ENCODE measurements at places on chromosomes 7 and 10.

DNA sequence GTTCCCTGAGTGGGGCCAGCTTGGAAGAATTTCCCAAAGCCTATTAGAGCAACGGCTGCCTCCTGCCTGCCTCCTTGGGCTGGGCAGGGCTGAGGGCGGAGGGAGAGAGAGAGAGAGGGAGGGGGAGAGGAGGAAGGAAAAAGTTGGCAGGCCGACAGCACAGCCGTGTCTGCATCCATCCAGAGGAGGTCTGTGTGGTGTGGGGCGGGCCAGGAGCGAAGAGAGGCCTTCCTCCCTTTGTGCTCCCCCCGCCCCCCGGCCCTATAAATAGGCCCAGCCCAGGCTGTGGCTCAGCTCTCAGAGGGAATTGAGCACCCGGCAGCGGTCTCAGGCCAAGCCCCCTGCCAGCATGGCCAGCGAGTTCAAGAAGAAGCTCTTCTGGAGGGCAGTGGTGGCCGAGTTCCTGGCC lies at the start of gene AQP1:
TSS of gene AQP1 (plus strand) at position 293 of the 409 bp plus-strand sequence. CDS start at position 350, 57 bp downstream.
- DNase-seq, result peak; percentile 87

- DNase-seq, result no peak
Measured at GRCh38 chr10:30029164-30029871, 30.1 kb downstream of the JCAD start.

GRCh38 chr7:17988858-17989257 lies 38.8 kb downstream of the PRPS1L1 start:
- no peak for DNase-seq

- DNase-seq, result peak; percentile 34
Measured at GRCh38 chr10:7457478-7458316, 46.9 kb upstream of the SFMBT2 start.

- no peak for DNase-seq
Measured at GRCh38 chr10:101238732-101239105, 9.5 kb upstream of the LBX1 start.

- no peak for DNase-seq
Measured at GRCh38 chr10:62528441-62528840, 154.3 kb downstream of the ZNF365 start.

- DNase-seq, result no peak
Measured at GRCh38 chr7:155462163-155462735, 4.3 kb downstream of the EN2 start.

DNA sequence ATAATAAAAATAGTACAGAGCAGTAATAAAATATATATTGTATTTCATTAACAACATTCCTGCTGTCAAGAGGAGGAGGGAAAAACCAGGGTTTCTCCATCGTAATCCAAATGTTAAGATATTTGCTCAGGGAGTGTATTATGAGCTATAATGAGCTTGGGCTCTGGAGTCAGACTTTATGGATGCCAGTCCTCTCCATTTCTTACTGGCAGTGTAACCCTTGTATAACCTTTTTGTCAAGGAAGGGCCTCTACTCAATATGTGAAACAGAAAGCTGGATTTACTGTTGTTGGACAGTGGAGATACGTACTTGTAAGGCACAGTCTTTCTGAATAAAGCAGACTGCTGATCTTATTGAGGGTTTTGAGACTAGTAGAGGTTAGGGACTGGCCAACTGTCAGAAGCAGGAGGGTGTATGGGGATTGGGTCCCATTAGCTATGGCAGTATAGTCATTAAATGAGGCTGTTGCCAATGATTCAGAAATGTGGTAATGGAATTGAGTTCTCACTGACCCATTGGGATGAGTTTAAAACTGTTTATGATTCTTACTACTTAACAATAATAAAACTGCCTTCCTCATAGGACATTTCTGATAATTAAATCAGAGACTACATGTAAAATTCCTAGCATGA lies 56.5 kb downstream of the ZNF277 start:
- no peak for DNase-seq

GRCh38 chr10:58701405-58702135 lies 188.9 kb downstream of the BICC1 start:
- peak; percentile 91 for DNase-seq

GRCh38 chr10:78975926-78976325 lies 92.8 kb upstream of the ZMIZ1 start:
- DNase-seq, result no peak
